ENCODE measurements at places on chromosomes 7 and 10.

DNA sequence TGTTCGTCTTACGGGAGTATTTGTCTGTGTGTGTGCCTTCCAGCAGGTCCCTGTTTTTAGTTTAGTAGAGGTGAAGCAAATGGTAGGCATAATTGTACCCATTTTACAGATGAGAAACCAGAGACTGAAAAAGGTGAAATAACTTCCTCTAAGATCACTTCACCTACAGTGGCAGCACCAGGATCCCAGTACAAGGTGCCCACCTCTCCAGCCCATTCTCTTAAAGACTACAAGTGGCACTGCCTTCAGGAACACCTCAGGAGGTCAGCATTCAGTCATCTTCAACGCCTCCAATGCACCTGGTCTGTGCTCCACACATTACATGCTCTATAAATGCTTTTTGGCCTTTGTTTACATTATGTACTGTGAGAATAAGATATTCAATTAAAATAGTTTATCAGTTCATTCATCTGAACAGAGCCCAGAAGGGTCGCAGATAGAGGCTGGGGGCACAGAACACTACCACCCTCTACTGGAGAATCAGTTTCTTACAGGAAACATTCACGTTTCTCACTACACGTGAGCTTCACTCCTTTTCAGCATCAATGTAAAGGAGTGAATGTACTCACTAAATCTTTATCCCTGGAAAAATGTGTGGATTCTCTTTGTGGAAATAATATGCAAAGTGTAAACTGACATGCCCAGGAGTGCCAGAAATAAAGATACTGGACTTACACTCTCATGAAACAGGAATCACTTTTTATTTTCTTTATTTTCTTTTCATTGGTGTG is 45.5 kb upstream of the ABLIM1 start:
- no peak for DNase-seq

DNA sequence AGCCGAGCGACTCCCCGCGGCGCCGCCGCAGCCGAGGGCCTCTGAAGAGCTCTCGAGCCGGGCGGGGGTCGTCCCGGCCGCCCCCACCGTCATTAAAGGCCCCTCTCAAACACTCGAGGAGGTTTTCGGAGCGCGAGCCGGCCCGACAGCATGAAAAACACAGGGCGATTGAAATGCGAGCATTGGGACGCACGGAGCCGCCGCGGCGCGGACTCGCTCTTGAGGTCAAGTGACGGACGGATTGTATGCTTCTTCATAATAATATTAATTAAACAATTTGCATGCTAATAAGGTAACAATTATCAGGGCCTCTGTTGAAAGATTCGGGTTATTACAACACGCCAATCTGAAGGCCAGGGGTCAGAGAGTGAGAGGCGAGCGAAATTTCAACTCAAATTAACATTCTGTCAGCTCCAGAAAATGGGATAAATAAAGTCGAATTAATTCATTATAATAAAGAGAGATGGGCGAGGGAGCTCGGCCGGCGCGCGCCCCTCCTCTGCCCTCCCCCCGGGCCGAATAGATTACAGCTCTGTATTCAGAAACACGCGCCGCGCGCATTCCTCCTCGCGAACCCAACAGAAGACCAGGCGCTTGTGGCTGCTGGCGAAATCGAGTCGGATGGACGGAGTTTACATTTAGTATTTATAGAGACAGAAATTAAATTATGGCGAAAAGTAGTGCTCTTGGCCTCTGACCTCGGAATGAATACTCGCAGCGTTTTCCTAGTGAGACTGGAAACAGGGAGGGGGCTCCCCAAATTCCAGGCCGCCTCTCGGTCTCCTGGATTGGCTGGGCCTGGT is 2.1 kb upstream of the UNCX start:
- no peak for DNase-seq

DNA sequence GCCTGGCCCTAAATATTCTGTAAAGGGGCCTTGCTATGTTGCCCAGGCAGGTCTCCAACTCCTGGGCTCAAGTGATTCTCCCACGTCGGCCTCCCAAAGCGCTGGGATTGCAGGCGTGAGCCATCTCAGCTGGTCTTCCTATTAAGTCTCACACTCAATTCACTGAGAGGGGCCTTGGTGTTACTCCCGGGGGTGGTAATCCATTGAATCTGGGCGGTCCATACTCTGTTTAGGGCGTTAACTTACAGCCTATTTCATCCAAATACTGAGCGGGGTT is 665 bp upstream of the SRRT start:
- DNase-seq, result no peak

- DNase-seq, result peak; percentile 25
These were observed 63.9 kb upstream of the ECHDC3 start for GRCh38 chr10:11678074-11678793.

- DNase-seq, result no peak
These were observed 31.4 kb downstream of the CASP7 start for GRCh38 chr10:113711142-113711541.

DNA sequence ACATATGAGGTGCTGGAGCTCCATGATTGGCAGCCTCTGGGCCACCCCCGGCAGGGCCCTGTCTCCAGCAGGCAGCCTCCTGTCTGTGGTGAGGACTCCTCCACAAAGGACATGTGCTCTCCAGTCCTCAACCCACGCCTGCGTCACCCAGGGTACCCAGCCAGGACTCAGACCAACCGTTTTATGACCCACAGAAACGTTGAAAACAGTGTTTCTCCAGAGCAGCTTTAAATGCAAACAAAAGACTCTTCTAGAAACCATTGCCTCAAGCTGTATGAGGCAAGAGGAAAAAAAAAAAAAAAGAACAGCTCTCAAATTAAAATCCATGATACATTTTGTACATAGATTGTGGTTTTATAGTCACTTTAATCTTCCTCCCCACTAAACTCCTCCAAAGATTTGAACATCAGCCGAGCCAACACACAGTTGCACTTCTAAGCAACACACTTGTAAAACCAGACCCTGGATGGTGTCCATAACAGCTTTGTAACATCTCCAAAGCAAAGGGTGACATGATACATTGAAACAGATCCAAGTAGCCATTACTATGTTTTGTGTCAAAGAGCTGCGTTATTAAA is 175.0 kb upstream of the LYZL2 start:
- DNase-seq, result no peak

GRCh38 chr7:31432176-31432575 is 81.7 kb upstream of the ITPRID1 start:
- no peak for DNase-seq

DNA sequence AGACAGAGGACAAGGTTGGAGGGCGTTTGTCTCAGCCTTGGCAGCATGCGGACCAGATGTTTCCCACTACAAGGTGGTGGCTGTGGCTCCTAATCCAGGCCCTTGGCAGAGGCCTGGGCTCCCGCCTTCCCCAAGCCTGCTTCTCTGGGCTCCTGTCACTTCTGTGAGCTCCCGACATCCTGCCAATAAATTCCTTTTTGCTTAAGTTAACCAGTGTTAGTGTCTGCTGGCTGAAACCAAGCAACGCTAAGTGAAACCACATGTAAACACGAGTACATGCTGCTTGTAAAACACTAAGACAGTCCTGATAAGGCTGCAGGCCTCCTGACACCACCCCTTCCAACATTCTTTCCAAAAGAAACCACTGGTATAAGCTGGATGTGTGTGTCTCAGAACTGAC is 263.6 kb upstream of the ZMIZ1 start:
- peak; percentile 95 for DNase-seq

All from brain microvascular endothelial cell (primary cell).